ENCODE measurements at places on chromosomes 5 and 9. TPM values are rescaled to one million over a fixed set of nuclear protein-coding genes. Genes with fewer than 3 reads are reported as not detected.

The CER1 gene
- not detected for total RNA-seq

The CCDC152 gene
- 12.9 TPM for total RNA-seq

- no peak for DNase-seq
Observed at GRCh38 chr9:93085676-93086075, 10.3 kb upstream of the CARD19 start.

- DNase-seq, result no peak
Observed at GRCh38 chr5:39164529-39165402, 54.6 kb downstream of the FYB1 start.

GRCh38 chr9:27310582-27310981, 13.6 kb upstream of the EQTN start:
- no peak for DNase-seq

DNA sequence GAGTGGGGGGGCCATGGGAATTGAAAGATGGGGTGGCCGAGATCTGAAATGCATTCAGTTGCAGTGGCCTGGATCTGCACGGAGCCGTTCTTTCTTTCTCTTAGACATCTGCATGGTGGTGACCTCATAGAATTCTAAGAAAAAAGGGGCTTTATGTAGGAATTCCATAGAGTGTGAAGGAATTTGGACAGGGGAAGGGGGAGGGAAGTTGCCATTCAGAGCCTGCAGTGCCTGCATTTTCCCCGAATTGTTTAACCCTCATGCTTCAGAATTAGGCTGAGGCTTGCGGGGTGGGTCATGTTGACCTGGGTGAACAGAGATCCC, 4.9 kb downstream of the NEK6 start:
- DNase-seq, result no peak

All from occipital lobe (tissue), 3 donors.